ENCODE measurements at places on chromosomes 16 and 17.

DNA sequence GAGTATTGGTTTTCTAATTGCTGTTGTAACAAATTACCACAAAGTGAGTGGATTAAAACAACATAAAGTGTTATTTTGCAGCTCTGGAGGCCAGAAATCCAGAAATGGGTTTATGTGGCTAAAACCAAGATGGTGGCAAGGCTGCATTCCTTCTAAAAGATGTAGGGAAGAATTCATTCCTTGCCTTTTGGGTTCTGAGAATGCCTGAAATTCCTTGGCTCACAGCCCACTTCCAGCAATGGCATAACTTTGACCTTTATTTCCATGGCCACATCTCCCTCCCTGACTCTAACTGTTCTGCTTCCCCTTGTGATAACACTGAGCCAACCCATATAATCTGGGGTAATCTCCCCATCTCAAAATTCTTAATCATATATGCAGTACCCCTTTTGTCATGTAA, 269.6 kb upstream of the RPL38 start:
- no peak for DNase-seq

DNA sequence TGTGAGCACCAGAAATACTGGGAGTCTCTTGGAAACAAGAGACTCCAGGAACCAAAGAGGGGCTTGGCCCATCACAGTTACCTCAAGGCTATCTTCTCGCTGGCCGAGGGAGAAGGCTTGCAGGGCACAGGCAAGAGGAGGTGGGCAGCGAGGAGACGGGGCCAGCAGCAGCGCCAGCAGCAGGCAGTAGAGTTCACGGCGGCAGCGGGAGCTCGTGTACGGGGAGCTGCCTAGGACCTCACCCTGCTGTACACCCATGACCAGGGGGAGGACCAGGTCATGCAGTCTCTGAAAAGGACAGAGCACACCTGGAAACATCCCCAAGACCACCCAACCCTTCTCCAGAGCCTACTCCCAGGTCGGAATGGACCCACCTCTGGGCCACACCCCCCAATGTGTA, 30.8 kb downstream of the PELP1 start:
- no peak for DNase-seq

GRCh38 chr16:51701025-51701424, 550.0 kb upstream of the SALL1 start:
- DNase-seq, result no peak

DNA sequence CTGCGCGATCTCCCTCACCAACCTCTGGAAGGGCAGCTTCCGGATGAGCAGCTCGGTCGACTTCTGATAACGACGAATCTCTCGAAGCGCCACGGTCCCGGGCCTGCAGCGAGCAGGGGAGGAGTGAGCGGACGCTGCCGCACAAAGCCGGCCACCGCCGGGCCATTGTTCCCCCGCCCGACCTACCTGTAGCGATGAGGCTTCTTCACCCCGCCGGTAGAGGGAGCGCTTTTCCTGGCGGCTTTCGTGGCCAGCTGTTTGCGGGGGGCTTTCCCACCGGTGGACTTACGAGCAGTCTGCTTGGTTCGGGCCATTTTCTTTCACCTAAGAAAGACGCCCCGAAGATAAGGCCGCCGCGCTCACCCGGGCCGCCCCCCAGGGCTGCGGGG, 5.8 kb upstream of the UNK start:
- DNase-seq, result no peak

DNA sequence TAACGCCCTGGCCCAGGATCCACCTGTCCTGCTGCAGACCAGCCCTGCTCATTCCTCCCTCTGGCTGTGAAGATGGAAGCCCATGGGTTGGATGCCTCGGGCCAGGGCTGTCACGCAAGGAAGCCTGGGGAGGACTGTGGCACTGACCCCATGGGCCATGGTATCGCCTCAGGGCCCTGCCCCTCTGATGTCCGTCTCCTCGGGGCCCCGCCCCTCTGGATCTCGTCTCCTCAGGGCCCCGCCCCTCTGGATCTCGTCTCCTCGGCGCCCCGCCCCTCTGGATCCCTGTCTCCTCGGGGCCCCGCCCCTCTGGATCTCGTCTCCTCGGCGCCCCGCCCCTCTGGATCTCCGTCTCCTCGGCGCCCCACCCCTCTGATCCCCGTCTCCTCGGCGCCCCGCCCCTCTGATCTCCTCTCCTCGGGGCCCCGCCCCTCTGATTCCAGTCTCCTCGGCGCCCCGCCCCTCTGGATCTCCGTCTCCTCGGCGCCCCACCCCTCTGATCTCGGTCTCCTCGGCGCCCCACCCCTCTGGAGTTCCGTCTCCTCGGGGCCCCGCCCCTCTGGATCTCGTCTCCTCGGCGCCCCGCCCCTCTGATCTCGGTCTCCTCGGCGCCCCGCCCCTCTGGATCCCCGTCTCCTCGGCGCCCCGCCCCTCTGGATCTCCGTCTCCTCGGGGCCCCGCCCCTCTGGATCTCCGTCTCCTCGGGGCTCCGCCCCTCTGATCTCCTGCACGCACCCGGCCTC, 24.0 kb downstream of the METRNL start:
- DNase-seq, result no peak

DNA sequence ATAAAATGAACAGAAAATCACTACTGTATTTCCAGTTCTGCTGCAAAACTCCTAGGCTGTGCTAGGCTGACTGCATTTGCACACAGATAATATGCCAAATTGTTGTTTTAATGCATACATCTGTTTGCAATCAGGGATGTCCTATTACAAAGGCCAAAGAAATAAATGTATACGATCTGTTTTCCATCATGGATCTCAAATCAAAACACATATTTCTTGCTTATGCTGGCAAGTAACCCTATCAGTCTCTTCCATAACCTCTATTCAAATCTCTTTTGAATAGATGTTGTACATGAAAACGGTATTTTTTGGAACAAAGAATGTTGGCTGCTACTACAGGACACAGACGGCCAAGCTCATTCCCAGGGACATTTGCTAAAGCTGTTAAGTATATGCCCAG, 56.6 kb downstream of the DUSP14 start:
- no peak for DNase-seq

DNA sequence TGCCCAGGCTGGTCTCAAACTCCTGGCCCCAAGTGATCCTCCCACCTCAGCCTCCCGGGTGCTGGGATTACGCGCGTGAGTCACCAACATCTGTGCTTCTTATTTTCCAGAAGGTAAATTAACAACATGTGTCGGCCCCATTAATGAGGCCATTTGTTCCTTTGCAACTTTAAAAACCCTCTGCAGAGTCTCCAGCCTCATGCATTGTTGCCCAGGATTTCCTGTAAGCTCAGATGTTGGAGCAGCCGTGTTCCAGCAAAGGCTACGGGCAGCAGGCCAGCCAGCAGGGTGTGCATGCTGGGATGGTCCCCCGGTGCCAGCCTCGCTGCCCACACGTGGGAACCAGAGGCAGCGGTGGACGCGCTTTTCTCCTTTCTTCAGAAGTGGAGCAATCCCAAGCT, 19.1 kb upstream of the HEXD start:
- no peak for DNase-seq

GRCh38 chr17:37233036-37233435, 142.7 kb upstream of the C17orf78 start:
- DNase-seq, result no peak

DNA sequence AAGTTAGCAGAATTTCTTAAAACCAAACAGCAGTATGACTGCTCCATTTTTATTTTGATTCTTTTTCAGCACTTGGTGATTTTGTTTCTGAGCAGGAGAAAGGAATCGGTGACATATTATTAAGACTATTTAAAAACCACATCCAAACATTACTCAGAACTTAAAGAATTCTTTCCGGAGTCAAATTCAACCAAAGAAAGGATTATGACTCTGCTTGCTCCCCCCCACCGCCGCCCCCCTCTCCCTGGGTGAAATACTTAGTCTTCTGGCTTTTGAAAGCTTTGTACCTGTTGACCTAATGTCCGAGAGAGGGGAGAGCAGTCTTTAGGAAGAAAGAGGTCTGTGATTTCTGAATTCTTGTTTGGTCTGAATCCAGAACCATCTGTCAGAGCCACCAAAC, 17.9 kb upstream of the COL1A1 start:
- DNase-seq, result no peak

DNA sequence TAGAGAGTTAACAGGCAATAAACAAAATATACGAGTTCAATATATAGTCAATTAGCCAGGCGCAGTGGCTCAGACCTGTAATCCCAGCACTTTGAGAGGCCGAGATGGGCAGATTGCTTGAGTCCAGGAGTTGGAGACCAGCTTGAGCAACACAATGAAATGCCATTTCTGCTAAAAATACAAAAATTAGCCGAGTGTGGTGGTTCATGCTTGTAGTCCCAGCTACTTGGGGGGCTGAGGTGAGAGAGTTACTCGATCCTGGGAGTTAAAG, 69.8 kb upstream of the TOB1 start:
- no peak for DNase-seq

DNA sequence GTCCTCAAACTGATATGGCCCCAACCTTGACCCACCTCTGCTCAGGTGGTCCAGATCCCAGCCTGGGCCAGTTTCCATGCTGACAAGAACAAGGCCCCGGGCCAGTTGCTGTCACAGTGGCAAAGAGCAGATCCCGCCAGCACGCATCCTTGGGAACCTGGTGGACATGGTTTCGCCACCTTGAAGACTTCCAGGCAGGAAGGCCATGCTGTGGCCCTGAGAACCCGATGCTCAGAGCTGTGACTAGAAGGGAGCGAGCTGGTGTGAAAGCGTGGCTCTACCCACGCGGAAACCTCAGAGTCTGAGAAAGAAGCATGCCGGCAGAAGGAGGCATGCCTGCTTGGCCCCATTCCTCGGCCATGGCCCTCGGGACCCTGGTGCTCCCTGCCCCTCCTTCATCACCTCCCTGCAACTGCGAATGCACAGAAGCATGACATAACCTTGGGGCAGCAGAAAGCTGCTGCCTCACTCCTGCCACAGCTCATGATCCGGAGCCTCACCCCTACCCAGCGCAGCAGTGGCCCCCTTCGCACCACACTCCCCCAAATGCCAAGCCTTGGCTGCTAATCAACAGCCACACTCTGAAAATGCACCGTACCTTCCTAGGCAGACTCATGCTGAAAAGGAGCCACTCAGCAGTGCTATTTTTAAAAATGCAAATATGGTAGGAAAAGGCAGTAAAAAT, 33.2 kb downstream of the UBE2O start:
- no peak for DNase-seq

- DNase-seq, result no peak
These were observed 991 bp downstream of the DUS1L start for GRCh38 chr17:82064433-82065192.
